ENCODE measurements at places on chromosomes 7 and 10. TPM values are rescaled to one million over a fixed set of nuclear protein-coding genes. Genes with fewer than 3 reads are reported as not detected.
A peak's percentile ranks its signal among the peaks of the same experiment; 100 is the strongest.

GRCh38 chr7:77247206-77247850 is 47.7 kb upstream of the FGL2 start:
- peak; percentile 86 for DNase-seq
- no peaks in the 10 kb centered on the region for H3K27me3 ChIP-seq
- no peak overlapping the region for H3K27ac ChIP-seq
- no peak overlapping the region for H3K4me3 ChIP-seq
- H3K36me3 ChIP-seq, result no peaks in the 10 kb centered on the region

GRCh38 chr10:63105225-63106110 is 27.7 kb upstream of the NRBF2 start:
- H3K27me3 ChIP-seq, result peaks cover 4% of the 10 kb centered on the region
- no peaks in the 10 kb centered on the region for H3K36me3 ChIP-seq
- no peak for DNase-seq
- H3K4me1 ChIP-seq, result no peaks in the 10 kb centered on the region
- no peak overlapping the region for H3K4me3 ChIP-seq
- H3K27ac ChIP-seq, result no peak overlapping the region

- no peak overlapping the region for H3K27ac ChIP-seq
- peaks cover 17% of the 10 kb centered on the region for H3K4me1 ChIP-seq
- peaks cover 3% of the 10 kb centered on the region for H3K36me3 ChIP-seq
- DNase-seq, result no peak
Observed at GRCh38 chr7:128110641-128111364, 79.6 kb upstream of the LRRC4 start.

- no peak overlapping the region for H3K4me3 ChIP-seq
- peaks cover 5% of the 10 kb centered on the region for H3K27me3 ChIP-seq
- H3K27ac ChIP-seq, result no peak overlapping the region
- peaks cover 5% of the 10 kb centered on the region for H3K36me3 ChIP-seq
- no peak for DNase-seq
Observed at GRCh38 chr10:110394296-110394695, 89.6 kb upstream of the SMNDC1 start.

DNA sequence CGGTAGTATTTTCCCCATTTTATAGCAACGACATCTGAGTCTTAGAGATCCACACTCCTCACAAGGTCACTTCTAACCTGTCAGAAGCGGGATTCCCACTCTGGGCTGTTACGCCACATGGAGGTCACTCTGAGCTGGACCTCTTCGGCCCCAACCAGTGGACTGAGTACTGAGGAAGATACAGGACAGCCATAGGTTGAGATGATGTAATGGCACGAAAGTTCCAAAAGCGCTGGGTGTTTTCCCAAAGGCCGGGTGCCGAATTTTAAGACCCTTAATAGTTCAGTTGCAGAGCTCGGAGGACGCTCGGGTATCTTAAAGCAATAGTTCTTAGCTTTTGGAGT is 699 bp downstream of the GHITM start:
- H3K27me3 ChIP-seq, result peaks cover 5% of the 10 kb centered on the region
- H3K4me3 ChIP-seq, result peak overlapping the region; percentile 98
- DNase-seq, result peak; percentile 6

- no peak overlapping the region for H3K4me3 ChIP-seq
- H3K36me3 ChIP-seq, result no peaks in the 10 kb centered on the region
- peaks cover 2% of the 10 kb centered on the region for H3K27me3 ChIP-seq
- peaks cover 43% of the 10 kb centered on the region for H3K4me1 ChIP-seq
- no peak for DNase-seq
- H3K27ac ChIP-seq, result no peak overlapping the region
Observed at GRCh38 chr7:6257675-6258074, 14.7 kb downstream of the CYTH3 start.

- peaks cover 3% of the 10 kb centered on the region for H3K36me3 ChIP-seq
- no peak overlapping the region for H3K27ac ChIP-seq
- no peak overlapping the region for H3K4me3 ChIP-seq
- DNase-seq, result no peak
- H3K4me1 ChIP-seq, result no peaks in the 10 kb centered on the region
- peaks cover 2% of the 10 kb centered on the region for H3K27me3 ChIP-seq
Observed at GRCh38 chr7:98562381-98562823, 54.7 kb upstream of the NPTX2 start.

DNA sequence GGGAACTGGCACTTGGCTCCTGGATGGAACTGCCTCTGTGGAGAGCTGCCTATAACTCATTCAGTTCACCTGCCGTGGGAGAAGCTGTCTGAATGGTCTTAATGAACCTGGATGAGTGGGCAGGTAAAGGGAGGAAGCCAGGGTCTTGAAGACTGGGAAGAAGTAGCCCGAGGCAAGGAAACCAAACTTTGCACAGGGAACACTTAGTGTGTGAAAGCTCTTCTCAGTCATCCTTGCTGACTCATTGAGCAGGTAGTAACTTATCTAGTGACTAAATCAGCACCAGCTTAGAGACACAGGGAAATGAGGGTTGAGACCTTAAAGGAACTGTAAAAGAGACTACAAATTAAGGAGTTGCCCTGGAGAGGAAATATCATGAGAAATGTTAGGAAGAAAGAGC is 9.9 kb downstream of the LRRC4 start:
- peaks cover 74% of the 10 kb centered on the region for H3K36me3 ChIP-seq
- DNase-seq, result no peak
- peaks cover 33% of the 10 kb centered on the region for H3K27me3 ChIP-seq
- H3K4me1 ChIP-seq, result peaks cover 92% of the 10 kb centered on the region

DNA sequence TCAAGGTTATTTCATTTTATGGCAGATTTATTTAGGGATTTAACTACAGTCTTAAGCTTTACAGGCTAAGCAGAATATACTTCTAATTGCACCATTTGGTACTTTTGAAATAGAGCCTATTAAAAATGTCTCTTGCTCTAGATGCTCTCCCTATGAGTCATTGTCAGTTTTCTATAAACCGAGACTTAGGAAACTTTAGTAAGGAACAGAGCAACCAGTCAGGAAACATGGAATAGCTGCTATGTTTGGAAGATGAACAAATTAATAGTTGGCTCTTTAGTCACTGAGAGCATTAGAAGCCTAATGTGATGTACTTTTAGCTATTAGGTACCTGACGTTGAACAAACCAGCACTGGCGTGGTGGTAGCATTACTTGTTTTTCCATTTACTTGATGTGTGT is 35.3 kb downstream of the INPP5F start:
- DNase-seq, result no peak
- peaks cover 5% of the 10 kb centered on the region for H3K36me3 ChIP-seq
- no peak overlapping the region for H3K27ac ChIP-seq
- no peaks in the 10 kb centered on the region for H3K27me3 ChIP-seq

DNA sequence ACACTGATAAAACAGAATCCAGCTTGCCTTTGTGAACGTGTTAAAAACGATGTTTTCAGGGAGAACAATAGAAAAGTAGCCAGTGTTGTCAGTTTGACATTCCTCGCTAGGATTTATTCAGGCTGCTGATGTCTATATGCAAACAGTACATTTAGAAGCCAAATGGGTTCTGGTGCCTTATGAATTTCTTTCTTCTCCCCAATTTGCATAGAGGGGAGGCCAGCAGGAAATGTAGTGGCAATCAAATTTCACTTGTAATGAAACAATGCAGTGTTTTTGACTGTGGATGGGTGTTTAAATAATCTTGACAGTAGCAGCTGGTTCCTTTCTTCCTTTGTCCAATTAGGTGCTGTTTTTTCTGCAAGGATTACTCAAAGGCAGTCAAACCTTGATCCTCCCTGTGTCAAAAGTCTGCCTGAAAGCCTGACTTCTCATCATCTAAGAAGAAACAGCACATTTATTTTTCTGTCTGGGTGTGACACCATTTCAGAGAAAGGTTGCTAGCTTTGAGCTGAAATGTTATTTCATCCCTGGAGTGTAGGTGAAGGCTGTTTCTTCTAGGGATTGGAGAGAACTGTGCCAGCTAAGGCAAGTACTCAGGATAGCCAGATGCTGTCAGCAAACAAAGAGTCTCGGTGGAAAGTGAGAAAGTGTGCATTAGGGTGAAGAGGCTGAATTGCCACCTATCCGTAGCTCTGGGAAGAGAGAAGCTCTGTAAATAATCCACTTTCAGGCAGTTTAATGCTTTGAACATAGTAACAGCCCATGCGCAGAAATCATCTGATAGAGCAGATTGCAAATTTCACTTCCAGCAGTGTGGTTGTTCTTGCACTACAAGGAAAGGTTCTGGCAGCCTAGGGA is 36.6 kb upstream of the ZNRF2 start:
- peaks cover 15% of the 10 kb centered on the region for H3K4me1 ChIP-seq
- no peak overlapping the region for H3K27ac ChIP-seq
- no peaks in the 10 kb centered on the region for H3K27me3 ChIP-seq
- no peak for DNase-seq
- no peaks in the 10 kb centered on the region for H3K36me3 ChIP-seq
- no peak overlapping the region for H3K4me3 ChIP-seq

DNA sequence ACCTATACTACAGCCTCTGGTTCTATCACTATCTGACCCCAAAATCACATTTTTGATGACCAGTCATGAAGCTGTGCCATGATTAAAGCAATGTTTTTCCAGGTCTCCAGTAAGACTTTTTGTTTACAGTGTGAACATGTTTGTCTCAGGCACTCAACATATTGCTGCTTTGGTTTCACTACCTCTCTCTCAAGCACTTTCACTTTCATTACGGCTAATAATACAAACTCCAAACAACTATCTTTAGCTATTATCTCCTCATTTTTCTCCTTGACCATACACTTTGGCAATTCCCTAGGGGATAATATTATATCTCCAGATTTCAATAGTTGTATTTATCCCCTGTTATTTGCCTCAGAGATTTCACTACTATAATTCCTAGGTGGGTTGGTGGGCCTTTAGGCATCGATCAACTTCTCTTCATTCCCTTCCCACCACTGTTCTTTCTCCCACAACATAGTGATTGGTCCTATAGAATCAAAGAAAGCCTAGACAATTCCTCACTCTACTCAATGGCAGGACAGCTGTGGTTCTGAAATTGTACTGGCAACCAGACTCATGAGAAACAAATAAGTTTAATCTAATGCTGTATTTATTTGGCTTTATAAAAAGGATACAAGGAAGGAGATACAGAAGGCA is 261.4 kb upstream of the ZWINT start:
- H3K4me3 ChIP-seq, result no peak overlapping the region
- H3K27ac ChIP-seq, result no peak overlapping the region

GRCh38 chr10:46297406-46298204 is 10.8 kb downstream of the ANTXRL start:
- peaks cover 15% of the 10 kb centered on the region for H3K4me1 ChIP-seq
- peaks cover 16% of the 10 kb centered on the region for H3K27me3 ChIP-seq
- DNase-seq, result no peak

DNA sequence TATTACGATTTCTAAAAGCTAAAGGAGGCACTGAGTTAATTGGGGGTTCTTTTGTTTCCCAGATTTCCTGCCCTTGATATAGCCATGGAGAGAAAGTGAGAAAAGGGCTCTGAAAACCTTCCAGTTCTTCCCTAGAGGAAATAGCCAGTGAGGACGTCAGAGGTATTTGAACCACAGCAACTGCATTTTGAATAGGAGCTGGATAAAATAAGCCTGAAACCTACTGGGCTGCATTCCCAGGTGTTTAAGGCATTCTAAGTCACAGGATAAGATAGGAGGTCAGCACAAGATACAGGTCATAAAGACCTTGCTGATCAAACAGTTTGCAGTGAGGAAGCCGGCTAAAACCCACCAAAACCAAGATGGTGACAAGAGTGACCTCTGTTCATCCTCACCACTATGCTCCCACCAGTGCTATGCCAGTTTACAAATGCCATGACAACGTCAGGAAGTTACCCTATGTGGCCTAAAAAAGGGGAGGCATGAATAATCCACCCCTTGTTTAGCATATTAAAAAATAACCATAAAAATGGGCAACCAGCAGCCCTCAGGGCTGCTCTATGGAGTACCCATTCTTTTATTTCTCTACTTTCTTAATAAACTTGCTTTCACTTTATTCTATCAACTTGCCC is 85.1 kb upstream of the FRMD4A start:
- H3K27me3 ChIP-seq, result peaks cover 1% of the 10 kb centered on the region
- no peaks in the 10 kb centered on the region for H3K36me3 ChIP-seq
- no peak overlapping the region for H3K27ac ChIP-seq

DNA sequence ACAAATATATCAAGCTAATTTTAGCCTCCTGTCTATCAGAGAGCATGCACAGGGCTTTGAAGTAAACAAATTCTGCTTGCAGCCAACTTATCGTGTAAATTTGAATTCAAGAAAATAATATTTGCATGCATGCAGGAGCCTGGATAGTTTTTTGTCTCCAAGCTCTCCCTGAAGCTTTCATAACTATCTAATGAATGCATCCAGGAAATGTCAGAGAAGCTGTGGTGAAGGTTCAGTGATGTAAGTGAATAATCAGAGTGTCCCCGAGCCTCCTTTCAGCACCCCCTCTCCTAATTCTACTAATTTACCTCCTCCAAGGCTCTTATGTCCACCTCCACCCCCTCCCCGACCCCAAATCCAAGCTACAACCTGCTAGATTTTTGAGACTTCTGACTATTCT is 172.0 kb upstream of the ZNF32 start:
- DNase-seq, result no peak
- H3K36me3 ChIP-seq, result no peaks in the 10 kb centered on the region
- no peak overlapping the region for H3K27ac ChIP-seq

GRCh38 chr7:133331861-133332260 is 79.0 kb downstream of the EXOC4 start:
- peaks cover 32% of the 10 kb centered on the region for H3K36me3 ChIP-seq
- no peaks in the 10 kb centered on the region for H3K4me1 ChIP-seq

DNA sequence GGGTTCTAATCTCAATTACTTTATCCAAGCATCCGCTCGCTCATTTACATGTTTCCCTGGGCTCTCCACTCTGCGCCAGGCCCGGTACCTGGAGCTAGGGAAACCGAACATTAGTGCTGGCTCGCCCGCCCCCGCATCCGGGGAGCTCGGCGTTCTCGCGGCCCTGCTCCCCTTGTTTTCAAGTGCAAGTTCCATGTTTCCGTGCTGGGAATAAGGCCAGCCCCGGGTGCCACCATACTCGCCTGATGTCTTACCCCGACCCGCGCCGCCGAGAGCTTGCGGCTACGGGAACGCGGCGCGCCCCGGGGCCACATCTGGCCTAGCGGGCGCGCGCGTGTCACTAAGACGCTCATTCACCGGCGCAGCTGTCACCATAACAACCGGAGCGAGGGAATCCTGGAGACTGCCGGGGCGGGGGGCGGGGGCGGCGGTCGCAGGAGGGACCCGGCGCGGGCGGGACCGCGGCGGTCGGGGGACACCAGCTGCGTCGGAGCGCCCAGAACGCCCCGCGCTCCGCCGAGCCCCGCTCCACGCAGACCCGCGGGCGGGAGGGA is at the start of gene NEURL1:
NEURL1 (plus strand) TSS at position 344 of the 554 bp plus-strand sequence. CDS start 683 bp downstream, outside the sequence.
- H3K27me3 ChIP-seq, result peaks cover 13% of the 10 kb centered on the region
- H3K4me1 ChIP-seq, result peaks cover 13% of the 10 kb centered on the region
- H3K36me3 ChIP-seq, result no peaks in the 10 kb centered on the region
- DNase-seq, result no peak
- H3K27ac ChIP-seq, result no peak within 1 kb of the TSS

TCAF2 gene
- 0.38 TPM for total RNA-seq

SLC29A4 gene
- 6.4 TPM for total RNA-seq

UTF1 gene
- total RNA-seq, result 0.38 TPM

PON3 gene
- 50.9 TPM for total RNA-seq

ZC3HAV1L gene
- total RNA-seq, result 12.4 TPM

All from endothelial cell (in vitro differentiated cells).